ENCODE measurements at places on chromosomes 7 and 10.

DNA sequence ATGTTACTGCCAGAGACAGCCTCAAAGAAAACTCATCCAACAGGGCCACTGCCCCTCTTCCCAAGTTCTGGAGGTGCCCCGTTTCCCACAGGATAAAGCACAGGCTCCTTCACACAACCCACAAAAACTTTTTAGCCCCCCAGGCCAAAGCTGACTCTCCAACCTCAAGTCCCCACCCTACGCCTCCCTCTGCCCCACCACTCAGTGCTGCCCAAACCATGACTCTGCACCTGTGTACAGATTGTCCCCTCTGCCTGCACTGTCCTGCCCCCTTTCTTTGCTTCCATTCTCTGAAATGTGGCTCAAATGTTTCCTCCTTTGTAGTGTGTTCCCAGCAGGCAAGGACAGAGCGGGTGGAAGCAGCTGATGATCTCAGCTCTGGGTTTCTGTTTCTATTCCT lies 284.0 kb downstream of the GRID1 start:
- no peak for DNase-seq

DNA sequence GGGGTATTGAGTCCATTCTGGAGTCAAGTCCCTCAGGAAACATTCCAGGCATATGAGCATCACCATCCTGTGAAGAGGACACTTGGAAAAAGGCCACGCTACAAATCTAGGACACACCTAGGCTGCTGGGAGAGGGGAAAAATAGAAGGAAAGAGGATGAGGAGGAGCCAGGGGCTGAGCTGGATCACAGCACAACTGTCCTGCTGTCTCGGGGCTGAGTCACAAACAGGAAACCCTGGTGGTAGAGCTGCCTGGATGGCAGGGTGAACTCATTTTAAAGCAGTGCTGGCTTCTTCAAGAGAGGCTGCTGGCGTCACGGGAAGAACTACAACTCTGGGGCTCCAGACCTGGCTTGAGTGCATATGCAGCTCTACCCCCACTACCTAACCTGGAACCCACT lies 151.5 kb downstream of the RNF216 start:
- peak; percentile 29 for DNase-seq

DNA sequence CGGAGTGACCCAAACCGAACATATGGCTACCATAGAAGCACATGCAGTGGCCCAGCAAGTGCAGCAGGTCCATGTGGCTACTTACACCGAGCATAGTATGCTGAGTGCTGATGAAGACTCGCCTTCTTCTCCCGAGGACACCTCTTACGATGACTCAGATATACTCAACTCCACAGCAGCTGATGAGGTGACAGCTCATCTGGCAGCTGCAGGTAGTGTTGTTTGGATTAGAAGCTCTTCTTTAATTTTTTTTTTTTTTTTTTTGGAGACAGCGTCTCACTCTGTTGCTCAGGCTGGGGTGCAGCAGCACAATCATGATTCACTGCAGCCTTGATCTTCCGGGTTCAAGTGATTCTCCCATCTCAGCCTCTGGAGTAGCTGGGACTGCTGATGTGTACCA lies 45.8 kb downstream of the NRF1 start:
- no peak for DNase-seq

- DNase-seq, result no peak
Observed at GRCh38 chr7:21293771-21294170, 134.1 kb upstream of the SP4 start.

GRCh38 chr7:96088579-96088978 lies 233.3 kb downstream of the SLC25A13 start:
- DNase-seq, result no peak

DNA sequence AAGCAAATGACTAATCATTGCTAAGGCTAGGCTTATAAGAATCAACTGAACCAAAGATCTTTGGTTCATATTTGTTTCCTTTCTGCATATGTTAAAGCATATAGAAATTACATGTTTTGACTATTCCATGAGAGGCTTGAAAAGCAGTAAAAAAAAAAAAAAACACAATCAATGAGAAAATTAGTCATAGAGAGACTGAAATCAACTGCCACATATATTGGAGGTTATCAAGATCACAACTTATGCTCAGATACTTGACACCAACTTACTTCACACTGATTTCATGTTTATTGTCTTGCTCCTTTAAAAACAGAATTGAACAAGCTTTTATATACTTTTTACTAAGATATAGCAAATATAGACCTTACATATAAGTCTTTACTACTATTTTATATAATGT lies 161.3 kb downstream of the TPK1 start:
- DNase-seq, result no peak

GRCh38 chr7:22488643-22489462 lies 11.1 kb downstream of the STEAP1B start:
- peak; percentile 11 for DNase-seq

GRCh38 chr10:8216893-8217292 lies 162.4 kb downstream of the GATA3 start:
- no peak for DNase-seq

- no peak for DNase-seq
Observed at GRCh38 chr7:133778472-133778871, 348.7 kb upstream of the LRGUK start.

DNA sequence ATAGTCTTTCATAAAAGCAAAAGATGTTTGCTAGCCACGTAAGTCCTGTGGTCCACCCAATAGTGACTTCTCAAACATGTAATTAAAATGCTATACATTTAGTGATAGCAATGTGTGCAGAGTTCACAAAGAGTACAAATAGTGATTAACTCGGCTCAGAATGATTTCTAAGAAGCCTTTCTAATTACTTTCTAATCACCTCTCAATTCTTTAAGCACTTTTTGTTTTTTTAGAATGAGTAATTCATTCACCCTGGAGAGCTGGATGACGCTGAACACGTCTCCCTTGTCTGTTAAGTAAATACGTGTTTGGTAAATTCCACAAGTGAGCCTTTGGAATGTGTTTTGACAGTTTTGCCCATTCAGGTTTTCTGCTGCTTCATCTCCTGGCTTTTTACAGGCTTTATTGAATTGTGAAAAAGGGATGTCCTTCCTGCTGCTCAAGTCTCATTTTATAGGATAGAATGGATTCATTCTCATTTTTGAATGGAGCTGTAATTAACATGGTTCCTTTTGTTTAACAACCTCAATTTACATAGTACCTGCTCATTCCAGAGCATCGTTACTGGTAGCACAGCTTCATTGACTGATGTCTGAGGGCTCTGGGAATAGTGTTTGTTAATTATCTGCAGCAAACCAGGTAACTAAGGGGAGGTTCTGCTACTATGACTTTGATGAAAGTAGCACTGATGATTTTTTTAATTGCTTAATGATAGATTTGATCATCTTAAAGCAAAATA lies 212.1 kb downstream of the VTI1A start:
- DNase-seq, result no peak

- DNase-seq, result no peak
Observed at GRCh38 chr10:86178401-86179152, 188.0 kb downstream of the GRID1 start.

- DNase-seq, result no peak
Observed at GRCh38 chr10:43374194-43374593, 2.8 kb downstream of the FXYD4 start.

DNA sequence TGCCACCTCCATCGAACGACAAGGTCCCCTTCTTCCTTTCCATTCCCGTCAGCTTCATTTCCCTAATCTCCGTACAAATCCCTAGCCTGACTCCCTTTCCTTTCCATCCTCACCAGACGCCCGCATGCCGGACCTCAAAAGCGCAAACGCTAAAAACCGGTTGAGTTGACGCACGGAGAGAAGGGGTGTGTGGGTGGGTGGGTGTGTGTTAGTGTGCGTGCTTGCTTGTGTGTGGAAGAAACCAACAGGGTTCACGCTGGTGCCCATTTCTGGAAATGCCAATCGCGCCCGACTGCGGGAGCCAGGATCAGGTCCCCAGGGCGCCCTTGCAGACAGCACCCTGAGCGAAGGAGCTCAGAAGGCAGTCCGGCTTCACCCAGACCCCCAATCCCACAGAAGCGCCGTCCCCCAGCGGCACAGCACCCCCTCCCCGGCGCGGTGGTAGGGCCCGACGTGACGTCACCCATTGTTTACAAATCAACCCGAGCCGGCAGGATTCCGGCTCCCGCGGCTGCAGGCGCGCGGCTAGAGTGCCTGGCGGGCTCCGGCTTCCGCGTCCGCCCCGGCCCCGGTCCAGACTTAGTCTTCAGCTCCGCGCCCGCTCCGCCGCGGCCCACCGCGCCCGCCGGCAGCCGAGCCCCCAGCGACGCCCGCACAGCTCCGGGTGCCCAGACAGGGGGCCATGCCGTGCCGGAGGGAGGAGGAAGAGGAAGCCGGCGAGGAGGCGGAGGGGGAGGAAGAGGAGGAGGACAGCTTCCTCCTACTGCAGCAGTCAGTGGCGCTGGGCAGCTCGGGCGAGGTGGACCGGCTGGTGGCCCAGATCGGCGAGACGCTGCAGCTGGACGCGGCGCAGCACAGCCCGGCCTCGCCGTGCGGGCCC lies at the start of gene FRAT1:
Gene FRAT1 (plus strand): TSS at position 500 of the 880 bp plus-strand sequence. CDS start 183 bp downstream, at position 683.
- DNase-seq, result peak; percentile 81

GRCh38 chr10:76868098-76868977 lies 769.3 kb downstream of the KCNMA1 start:
- no peak for DNase-seq

GRCh38 chr10:102195296-102195870 lies 30.7 kb upstream of the ELOVL3 start:
- no peak for DNase-seq

- DNase-seq, result no peak
Observed at GRCh38 chr7:99820408-99821027, 7.3 kb upstream of the CYP3A43 start.

DNA sequence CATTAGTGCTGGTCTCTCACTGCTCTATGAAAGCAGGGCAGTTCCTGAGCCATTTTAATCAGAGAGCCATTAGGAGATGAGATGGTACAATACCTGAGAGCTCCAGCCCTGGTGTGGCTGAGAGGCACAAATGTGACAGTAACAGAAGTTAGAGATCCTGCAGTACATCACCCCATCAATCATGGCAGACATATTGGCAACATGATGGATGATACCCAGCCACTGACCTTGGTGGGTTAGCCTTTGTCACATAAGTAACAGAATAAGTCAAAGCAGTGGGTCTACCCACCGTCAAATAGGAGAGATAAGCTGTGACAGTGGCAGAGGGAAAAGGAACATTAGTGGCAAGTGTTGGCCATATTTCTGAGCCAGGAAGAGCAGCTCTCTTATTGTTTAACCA lies 53.3 kb upstream of the NXPH1 start:
- DNase-seq, result no peak

- no peak for DNase-seq
Observed at GRCh38 chr7:77469927-77470326, 53.8 kb upstream of the GSAP start.

GRCh38 chr10:71761105-71761511 lies 12.2 kb downstream of the VSIR start:
- peak; percentile 73 for DNase-seq

DNA sequence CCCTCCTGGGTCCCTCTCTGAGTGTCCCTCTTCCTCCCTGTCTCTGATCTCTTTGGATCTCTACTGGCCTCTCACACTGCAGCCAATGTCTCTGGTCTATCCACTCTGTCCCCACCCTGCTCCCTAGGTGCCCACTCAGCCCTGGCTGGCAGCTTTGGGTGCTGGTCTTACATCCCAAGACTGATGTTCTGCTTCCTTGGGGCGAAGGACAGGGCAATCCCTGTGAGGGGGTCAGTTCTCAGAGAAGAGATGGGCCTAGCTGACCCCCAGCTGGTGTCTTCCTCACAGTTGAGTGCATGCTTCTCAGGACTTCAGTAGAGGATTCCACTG lies 51.7 kb upstream of the CAMK2B start:
- DNase-seq, result no peak

GRCh38 chr7:114181280-114181679 lies 233.3 kb upstream of the FOXP2 start:
- no peak for DNase-seq

- DNase-seq, result no peak
Observed at GRCh38 chr7:81244224-81244623, 325.4 kb upstream of the SEMA3C start.

DNA sequence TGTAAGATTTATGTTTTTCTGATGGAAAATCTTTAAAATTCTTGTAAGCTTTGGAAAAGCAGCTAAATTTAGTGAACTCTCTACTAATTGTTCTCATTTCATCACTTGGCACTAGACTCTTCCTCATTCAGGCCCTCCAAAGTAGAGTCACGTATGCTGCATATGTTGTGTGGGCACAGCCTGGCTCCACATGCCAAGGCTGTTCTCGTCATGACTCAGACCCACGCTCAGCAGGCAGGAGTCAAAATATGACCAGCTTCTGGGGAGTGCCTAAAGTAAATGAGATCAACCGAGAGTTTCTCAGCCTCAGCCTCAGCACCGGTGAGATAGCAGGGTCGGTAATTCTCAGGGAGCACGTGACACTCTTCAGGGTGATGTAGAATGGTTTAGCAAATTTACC lies 1672.9 kb downstream of the REEP3 start:
- no peak for DNase-seq

- DNase-seq, result no peak
Observed at GRCh38 chr7:38163671-38164070, 14.4 kb upstream of the STARD3NL start.

DNA sequence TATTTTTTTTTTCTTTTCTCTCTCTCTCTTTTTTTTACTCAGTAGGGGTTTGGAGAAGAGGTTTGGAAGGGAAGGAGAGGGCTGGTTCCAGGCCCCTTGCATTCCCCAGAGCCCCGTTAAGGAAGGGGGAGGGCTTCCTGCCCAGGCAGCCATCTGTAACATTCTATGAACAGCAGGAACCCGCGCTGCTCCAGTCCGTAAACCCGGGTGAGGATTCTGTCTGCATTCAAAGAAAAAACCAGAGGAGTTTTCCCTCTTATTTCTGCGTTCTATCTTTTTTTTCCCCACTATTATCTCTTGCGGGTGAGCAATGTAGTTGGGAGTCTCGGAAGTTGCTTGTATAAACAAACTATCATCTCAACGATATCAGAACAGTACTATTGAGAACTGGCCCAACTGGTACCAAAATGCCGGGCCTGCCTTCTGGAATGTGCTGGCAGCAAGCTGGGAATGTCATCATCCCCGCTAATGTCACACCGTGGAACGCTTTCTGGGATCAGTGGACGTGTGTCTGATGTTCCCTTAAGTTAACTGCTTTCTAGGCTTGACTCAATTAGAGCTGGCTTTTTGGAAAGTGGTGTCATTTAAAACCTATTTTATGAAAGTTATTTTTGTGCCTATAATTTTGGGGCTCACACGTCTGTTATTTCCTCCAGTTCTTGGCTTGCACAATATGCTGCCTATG lies 153.1 kb upstream of the MEOX2 start:
- no peak for DNase-seq

DNA sequence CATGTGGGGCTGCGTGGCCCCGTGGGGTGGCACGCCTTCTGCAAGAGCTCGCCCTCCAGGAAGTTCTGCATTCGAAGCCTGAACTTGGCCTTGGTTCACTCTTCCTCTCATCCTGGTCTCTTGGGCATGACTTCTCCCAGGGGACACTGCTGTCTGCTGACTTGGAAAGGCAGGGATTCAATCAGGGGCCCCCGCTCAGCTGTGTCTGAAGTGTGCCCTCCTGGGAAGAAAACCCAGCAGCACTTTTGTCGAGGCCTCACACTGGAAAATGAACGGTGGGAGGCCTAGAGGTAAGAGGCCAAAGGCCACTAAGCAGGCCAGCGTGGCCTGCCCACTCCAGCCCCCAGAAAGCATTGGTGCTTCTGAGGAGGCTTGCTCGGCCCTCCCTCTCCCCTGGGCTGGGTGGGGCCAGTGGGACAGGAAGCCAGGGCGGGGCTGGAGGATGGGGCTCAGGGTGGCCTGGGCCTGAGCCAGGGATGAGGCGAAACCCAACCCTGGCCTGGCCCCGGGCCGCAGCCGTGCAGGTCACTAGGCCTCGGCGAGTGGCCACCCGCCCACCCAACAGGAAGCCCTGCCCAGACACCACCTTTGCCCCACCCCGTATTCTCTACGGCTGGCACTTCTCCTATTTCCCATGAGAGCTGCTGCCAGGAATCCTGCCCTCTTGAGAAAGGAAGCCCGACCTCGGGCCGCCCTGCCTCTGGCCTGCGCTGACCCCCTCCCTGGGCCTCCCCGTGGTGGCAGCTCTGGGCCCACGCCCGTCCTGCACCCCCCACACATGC lies 81.1 kb downstream of the ZMIZ1 start:
- DNase-seq, result no peak

Measured in stimulated activated CD4-positive, alpha-beta T cell treated with anti-CD3 and anti-CD28 coated beads, Interleukin-2, amount 100 ng/mL, for 4 hours (primary cell).